Right ventricle myocardium superior (tissue), 1 donor: ENCODE measurements at places on chromosomes 1 and 21.
A peak's percentile ranks its signal among the peaks of the same experiment; 100 is the strongest.

DNA sequence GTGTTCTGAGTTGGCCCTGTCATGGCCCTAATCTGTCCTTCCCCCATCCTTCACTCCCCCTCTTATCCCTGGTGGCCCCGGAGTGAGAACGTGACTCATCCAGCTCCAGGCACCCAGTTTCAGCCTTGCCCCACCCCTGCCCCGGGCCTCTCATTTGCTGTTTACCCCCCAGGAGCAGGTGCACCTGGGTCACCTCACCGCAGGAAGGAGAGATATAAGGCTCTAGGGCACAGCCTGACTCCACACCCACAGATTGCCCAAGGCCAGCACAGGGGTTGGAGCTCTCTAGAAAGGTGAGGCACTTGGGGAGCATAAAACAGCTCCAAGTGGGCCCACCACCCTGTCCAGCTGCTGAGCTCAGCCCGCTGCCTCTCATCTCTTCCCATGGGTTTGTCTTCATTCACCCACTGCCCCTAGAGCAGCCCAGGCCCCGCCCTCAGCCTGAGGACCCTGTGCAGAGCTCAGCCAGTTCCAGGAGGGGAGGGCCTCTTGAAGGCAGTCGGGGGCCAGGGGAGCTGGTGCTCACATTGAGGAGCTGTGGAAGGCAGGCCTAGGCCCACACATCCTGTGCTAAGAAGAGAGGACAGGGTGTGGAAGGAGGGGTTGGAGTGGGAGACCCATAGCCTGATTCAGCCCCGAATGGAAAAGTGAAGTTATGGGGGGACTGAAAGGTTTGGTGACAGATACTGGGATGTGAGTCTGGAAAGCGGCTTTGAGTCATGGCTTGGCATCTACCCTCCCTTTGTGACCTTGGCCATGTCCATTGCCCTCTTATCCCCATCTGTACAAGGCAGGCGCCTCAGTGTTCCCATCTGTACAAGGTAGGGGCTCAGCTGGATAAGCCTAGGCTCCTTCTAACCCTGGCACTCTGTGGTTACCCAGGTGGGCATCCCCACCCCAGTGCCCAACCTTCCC lies 16.1 kb upstream of the GPR37L1 start:
- DNase-seq = no peak

DNA sequence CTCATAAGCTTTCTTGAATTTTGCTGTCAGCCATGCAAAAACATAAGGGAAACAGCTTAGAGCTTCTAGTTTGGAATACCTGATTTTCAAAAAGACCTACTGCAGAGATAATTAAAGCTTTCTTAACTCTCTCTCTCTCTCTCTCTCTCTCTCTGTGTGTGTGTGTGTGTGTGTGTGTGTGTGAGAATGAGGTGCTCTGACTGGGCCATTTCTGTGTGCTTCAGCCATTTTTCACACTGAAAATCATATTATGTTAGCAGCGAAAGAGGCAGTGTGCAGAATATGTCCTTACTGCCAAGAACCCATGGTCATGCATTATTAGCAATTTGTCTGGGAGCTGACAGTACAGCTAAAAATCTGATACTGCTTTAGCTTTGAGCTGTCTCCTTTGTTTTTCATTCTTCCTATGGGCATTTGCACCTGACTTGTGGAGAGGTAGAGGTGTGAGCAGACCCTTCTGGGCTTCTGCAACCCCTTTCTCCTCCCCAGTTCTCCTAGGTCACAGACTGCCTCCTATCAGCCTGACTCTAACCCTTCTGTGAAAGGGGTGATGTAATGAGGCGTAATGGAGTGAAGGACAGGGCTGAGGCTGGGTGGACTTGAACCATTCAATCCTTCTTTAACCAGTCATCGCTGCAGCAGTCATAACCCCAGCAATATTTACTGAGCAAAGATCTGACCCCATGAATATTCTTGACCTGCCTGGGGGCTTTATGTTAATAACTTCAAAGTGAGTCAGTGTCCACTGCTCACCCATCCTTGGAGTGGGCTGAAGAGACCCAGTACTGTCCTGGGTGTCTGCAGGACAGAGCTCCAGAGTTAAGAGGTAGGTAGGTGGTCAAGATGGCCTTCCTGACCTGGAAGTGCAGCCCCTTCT lies 61.2 kb downstream of the SYT6 start:
- DNase-seq = no peak

DNA sequence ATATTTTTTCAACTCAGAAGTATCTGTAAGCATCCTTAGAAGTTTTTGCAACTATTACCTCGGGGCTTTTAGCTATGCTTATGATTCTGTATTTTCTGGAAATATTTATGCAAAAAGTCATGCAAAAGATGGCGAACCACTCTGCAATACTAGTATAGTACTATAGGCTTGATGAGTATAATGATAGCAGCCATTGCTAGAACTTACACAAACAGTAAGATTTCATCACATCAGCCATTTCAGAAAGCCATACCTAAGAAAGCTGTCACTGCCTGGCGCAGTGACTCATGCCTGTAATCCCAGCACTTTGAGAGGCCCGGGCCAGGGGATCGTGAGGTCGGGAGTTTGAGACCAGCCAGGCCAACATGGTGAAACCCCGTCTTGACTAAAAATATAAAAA lies 227.1 kb downstream of the LRRC7 start:
- DNase-seq = no peak

DNA sequence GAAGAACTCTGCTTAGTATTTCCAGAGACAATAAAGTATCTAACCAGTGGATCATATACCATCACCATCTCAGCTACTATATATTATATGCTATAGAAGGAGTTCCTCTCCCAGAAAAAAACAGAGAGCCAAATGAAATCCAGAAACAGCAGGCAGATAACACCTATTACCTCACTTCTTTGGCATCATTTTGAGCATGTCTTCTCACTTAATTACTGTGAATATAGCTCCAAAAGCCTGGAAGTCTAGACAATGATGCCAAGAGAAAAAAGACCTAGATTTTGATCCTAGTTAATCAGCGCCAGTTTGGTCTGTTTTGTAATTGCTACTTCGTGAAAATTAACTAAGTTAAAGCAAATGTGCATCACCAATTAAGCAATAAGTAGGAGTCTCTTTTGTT lies 131.3 kb downstream of the EIF4G3 start:
- DNase-seq = no peak

GRCh38 chr1:36572142-36572715 lies 89.5 kb upstream of the CSF3R start:
- DNase-seq = no peak

GRCh38 chr1:207025146-207025880 lies 7.2 kb downstream of the C1orf116 start:
- DNase-seq = no peak

DNA sequence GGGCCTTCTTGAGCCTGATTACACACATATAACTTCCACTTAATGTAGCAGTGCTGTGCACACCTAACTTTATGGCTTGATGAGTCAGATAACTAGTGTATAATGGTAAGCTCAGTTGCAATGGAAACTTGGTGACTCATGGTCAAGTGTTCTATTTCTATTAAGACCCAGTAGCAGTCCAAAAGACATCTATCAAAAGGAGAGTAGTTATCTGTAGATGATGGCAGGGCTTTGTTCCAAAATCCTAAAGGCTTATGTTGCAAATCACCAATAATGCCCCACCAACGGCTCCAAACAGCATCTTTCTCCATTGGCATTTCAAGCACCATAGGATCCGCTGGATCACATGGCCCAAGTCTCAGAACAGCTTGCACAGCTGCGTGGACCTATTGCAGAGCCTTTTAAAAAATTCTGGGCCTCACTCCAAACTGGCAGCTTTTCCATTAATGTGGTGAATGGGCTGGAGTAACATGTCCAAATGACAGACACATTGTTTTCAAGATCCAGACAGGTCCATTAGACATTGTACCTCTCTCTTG lies 566.8 kb upstream of the USP24 start:
- DNase-seq = no peak

DNA sequence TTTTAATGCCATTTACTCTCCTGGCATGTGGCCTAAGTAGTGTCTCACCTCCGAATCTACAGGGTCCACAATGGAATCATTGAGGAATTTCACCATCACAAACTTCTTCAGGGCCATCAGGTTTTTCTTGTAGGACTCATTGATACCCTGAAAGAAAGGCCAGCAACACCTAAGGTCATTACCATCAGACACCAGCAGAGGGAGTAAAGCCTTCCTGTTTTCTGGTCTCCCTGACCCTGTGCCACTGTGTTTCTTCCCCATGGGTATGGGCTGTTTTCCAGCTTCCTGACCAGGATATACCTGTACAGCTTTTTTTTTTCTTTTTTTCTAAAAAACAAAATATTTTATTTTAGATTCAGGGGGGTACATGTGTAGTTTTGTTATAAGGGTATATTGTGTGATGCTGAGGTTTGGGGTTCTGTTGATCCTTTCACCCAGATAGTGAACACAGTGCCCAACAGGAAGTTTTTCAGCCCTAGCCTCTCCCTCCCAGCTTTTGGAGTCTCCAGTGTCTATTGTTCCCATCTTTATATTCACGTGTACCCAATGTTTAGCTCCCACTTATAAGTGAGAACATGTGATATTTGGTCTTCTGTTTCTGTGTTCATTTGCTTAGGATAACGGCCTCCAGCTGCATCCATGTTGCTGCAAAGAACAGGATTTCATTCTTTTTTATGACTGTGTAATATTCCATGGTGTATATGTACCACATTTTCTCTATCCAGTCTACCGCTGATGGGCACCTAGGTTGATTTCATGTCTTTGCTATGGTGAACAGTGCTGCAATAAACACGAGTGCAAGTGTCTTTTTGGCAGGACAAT lies 18.3 kb downstream of the PPT1 start:
- DNase-seq = no peak

DNA sequence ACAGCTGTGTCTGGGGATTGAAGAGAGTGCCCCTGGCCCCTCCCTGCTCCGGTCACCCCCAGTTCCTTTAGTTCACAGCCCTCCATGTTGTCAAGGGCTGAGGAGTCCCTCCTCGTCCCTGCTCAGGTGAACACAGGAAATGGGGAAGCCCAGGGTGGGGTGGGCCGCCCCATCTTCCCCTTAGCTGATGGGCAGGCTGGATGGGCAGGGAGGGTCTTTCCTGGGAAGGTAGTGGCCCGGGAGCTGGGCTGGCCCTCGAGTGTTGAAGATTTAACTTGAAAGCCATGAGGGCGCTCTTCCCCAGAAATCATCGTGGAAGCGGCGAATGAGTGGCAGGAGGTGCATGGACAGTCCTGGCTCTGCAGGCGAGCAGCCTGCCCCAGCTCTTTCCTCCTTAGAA lies 18.3 kb upstream of the NPHP4 start:
- DNase-seq = peak; percentile 14

GRCh38 chr1:172107316-172107975 lies 266.1 kb downstream of the DNM3 start:
- no peak for DNase-seq

DNA sequence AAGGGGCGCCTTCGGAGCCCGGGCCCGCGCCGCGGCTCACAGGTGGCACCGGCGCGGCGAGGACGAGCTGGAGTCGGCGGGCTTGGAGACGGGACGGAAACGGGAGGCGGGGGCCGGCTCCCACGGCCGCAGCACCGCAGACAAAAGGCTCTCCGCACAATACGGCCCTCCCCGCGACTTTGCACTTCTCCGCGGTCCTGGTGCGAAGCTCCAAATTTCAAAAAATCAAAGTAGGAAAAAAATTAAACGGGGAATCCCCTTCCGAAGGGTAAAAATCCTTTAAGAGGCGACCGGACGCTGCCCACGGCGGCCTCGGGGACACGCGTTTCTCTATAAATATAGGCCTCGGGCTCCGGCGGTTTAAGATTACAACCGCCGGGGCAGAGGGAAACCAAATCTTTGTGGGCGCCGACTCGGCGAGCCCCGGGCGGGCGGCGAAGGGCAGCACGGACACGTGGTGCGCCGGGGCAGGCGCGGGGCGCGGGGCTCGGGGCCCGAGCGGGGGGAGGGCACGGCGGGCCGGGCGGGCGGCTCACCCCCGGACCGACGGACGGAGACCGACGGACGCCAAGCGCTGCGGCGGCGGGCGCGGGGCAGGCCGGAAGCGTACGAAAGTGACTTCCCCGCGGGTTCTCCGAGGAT lies 453 bp downstream of the PABPC4 start:
- DNase-seq = peak; percentile 56

DNA sequence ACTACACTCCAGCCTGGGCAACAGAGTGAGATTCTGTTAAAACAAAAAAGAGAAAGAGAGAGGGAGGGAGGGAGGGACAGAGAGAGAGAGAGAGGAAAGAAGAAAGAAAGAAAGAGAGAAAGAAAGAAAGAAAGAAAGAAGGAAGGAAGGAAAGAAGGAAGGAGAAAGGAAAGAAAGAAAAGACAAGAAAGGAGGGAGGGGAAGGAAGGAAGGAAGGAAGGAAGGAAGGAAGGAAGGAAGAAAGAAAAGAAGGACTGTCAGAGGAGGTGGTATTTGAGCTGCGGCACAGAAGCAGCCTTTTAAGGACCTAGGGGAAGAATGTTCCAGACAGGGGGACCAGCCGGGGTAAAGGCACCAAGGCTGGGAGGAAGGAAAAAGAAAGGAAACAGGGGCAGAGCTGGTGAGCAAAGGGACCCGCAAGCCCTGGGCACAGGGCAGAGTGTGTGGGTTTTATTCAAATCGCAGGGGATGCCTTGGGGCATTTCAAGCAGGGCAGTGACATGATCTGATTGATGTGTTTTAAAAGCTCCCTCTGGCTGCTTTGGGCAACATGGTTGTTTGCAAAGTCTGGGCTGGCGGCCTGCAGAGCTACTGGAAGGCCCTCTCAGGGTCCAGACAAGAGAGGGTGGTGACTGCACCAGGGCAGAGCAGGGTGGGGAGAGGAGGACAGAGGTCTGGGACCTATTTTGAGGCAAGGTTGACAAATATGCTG lies 176.9 kb upstream of the VAMP3 start:
- peak; percentile 13 for DNase-seq

GRCh38 chr1:161307892-161308638 lies 1.7 kb downstream of the MPZ start:
- no peak for DNase-seq

DNA sequence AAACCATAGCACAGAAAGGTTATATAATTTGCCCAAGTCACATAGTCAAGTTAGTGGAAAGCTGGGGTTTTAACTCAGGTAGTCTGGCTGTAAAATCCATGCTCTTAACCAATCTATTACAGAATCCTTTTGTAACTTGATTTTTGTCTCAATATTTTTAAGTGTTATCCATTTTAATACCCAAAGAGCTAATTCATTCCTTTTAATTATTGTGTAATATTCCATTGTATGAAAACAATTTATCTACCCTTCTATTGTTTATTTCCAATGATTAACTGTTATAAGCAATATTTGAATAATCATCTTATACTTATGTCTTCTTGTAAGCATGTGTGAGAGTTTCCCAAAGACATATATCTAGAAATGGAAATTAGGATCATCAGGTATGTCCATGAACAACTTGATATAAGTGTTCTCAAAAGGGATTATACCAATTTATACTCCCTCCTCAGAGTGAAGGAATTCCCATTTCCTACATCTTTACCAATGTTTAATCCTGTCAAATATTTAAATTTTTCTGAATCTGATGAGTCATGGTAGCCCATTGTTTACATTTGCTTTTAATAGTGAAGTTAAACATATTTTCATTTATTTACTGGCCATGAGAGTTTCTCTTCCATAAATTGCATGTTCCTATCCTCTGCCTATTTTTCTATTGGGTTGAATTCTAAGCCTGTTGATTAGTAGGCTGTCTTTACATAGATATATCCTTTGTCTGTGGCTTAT lies 13.9 kb downstream of the TEX50 start:
- DNase-seq = no peak
